ENCODE measurements at places on chromosomes 13 and 19. TPM values are rescaled to one million over a fixed set of nuclear protein-coding genes. Genes with fewer than 3 reads are reported as not detected.

Gene TNFSF11
- polyA plus RNA-seq, result not detected

Gene KLHL1
- polyA plus RNA-seq, result not detected

Gene ZNF548
- 22.0 TPM for polyA plus RNA-seq

Gene GJA3
- 0.06 TPM for polyA plus RNA-seq

Gene ZNF549
- polyA plus RNA-seq, result 6.1 TPM

Gene PRTN3
- not detected for polyA plus RNA-seq

Gene FGF21
- not detected for polyA plus RNA-seq

Gene RGL3
- not detected for polyA plus RNA-seq

- H3K4me1 ChIP-seq, result no peaks in the 10 kb centered on the region
- no peaks in the 10 kb centered on the region for H3K27me3 ChIP-seq
- DNase-seq, result no peak
- H3K36me3 ChIP-seq, result no peaks in the 10 kb centered on the region
These were observed 892.9 kb downstream of the EFNB2 start for GRCh38 chr13:105642511-105642958.

DNA sequence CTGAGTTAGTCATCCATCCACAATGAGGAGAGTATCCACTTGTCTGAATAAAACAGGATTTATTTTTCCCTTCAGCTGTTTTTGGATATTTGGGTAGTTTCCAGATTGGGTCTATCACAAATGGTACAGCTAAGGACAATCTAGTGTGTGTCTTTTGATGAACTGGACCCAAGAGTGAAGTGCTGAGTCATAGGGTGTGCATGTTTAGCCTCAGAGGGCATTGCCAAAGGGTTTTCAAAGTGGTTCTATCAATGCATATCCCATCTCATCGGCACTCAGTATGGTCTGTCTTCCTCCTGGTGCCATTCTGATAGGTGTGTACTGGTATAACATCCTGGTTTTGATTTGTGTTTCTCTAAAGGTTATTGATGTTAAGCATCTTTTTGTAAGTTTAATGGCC lies 62.3 kb downstream of the GSX1 start:
- no peak overlapping the region for H3K27ac ChIP-seq
- H3K36me3 ChIP-seq, result no peaks in the 10 kb centered on the region
- no peak for DNase-seq

DNA sequence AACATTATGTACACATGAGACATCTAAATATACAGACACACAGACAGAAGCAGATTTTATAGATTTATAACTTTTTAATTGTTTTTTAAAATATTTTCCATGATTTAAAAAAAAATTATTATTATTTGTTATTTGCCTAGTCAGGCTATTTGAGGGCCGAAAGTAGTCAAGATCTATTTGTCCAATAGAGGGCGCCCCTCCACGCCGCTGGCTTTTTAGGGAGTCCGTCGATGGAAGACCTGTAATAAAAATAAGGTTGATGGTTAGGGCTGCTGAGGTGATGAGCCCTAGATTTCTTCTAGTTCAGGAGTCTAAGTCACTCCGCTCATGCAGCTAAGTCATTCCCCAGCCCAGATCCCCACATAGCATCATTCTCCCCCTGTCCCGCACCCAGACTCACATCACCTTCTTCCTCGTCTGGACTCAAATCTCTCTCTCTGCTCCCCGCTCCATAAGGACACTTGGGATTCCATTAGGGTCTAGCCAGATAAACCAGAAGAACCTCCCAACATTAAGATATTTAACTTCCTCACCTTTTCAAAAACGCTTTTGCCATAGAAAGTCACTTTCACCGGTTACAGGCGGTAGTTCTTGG lies 33.9 kb upstream of the CEACAM21 start:
- H3K27me3 ChIP-seq, result no peaks in the 10 kb centered on the region
- no peaks in the 10 kb centered on the region for H3K36me3 ChIP-seq
- DNase-seq, result peak; percentile 57
- no peak overlapping the region for H3K4me3 ChIP-seq

GRCh38 chr13:102757006-102757405 lies 16.6 kb downstream of the TEX30 start:
- H3K4me1 ChIP-seq, result no peaks in the 10 kb centered on the region
- no peak for DNase-seq
- no peaks in the 10 kb centered on the region for H3K36me3 ChIP-seq
- H3K27me3 ChIP-seq, result no peaks in the 10 kb centered on the region
- no peak overlapping the region for H3K4me3 ChIP-seq

DNA sequence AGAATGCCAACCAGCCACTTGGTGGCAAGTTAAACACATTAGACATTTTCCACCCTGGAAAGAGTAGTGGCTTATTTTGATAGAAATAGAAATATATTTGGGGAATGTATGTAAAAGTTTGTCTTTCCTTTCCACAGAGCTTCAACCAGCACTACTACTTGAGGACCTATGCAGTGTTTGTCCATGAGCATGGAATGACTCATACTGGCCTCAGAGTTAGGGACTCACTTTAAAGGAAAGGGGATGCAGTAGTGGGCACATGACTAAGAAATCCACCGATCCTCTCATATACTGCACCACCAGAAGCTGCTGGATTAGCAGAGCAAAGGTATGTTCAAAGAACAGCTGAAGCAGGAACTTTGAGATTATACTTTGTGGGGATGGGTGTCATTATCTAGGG lies 62.6 kb downstream of the LACC1 start:
- DNase-seq, result no peak
- H3K36me3 ChIP-seq, result no peaks in the 10 kb centered on the region
- no peaks in the 10 kb centered on the region for H3K27me3 ChIP-seq
- H3K4me3 ChIP-seq, result no peak overlapping the region
- no peak overlapping the region for H3K27ac ChIP-seq
- H3K4me1 ChIP-seq, result no peaks in the 10 kb centered on the region

- H3K27ac ChIP-seq, result no peak overlapping the region
- no peak for DNase-seq
- H3K36me3 ChIP-seq, result peaks cover 2% of the 10 kb centered on the region
These were observed 1.1 kb downstream of the EML2 start for GRCh38 chr19:45637890-45638667.

GRCh38 chr13:54029226-54029625 lies 1000.6 kb downstream of the OLFM4 start:
- no peak overlapping the region for H3K4me3 ChIP-seq
- H3K27ac ChIP-seq, result no peak overlapping the region
- DNase-seq, result no peak
- no peaks in the 10 kb centered on the region for H3K27me3 ChIP-seq
- no peaks in the 10 kb centered on the region for H3K4me1 ChIP-seq

- DNase-seq, result peak; percentile 61
- no peaks in the 10 kb centered on the region for H3K27me3 ChIP-seq
- no peak overlapping the region for H3K27ac ChIP-seq
These were observed 34.9 kb upstream of the TPM4 start for GRCh38 chr19:16041299-16041990.

DNA sequence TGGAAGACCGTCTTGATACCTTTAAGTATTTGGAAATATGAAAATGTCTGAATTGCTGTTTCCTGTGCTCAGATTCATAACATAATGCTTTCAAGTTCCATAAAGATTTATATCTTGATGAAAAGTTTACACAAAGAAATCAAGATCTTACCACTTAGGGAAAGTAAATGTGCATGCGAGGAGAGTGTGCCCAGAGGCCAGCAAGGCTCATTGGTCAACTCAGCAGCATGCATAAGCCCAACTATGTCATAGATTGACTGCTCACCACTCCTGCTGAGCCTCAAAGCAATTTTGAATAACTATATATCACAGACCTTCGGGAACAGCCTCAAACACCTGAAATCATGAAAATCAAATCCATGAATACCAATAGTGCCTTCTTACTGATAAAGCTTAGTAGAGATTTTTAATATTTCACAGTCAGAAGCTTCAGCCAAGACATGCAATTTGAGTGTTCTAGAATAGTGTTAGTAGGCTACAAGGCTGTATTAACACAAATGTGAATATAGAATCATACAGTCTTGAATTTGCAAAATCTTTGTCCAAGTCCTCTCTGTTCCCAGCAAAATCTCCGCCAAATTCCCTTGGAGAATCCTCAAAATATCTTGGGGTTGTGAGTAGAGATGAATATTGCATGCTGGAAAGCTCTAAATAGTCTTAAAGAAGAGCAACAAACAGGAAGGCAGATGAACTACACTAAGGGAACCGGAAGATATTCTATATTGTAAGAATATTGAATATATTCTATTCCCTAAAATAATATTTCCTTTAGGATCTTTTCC lies 124.1 kb downstream of the DCLK1 start:
- H3K27me3 ChIP-seq, result no peaks in the 10 kb centered on the region
- no peak overlapping the region for H3K27ac ChIP-seq
- no peaks in the 10 kb centered on the region for H3K36me3 ChIP-seq
- no peaks in the 10 kb centered on the region for H3K4me1 ChIP-seq
- no peak for DNase-seq

DNA sequence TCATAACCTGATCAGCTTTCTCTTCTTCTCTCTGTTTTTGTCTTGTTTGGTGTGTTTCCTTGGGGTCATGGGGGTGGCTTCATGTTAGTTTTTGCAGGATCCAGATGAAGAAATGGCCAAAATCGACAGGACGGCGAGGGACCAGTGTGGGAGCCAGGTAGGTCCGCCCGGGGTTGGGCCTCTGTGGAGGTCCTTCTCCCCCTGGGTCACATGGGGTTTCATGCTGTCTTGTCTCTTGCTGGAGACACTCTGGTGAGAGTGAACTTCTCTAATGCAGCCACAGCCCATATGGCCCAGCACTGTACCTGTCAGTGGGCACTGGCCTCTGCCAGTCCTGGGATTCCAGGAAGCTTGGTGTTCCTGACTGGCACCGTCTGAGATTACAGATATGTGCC lies 1.1 kb downstream of the CCNE1 start:
- no peaks in the 10 kb centered on the region for H3K4me1 ChIP-seq
- H3K27me3 ChIP-seq, result no peaks in the 10 kb centered on the region
- no peak for DNase-seq
- no peak overlapping the region for H3K27ac ChIP-seq
- peak overlapping the region; percentile 30 for H3K4me3 ChIP-seq

DNA sequence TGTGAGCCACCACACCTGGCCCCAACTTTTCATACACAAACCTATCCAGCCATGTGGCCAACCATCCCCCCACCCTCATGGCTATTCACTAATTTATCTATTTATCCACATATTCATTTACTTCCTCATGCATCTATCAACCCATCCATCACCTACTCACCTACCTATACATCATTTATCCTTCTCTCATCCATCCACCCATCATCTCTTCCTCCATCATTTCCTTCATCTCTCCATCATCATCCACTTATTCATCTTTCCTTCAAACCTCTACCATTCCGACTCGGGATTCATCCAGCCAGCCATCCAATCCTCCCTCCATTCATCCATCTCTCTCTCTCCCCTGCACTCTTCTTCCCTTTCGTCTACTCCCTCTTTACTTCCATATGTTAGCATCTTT lies 54.6 kb downstream of the RYR1 start:
- H3K27me3 ChIP-seq, result no peaks in the 10 kb centered on the region
- no peak overlapping the region for H3K4me3 ChIP-seq
- DNase-seq, result no peak
- no peaks in the 10 kb centered on the region for H3K36me3 ChIP-seq
- no peaks in the 10 kb centered on the region for H3K4me1 ChIP-seq

- H3K36me3 ChIP-seq, result no peaks in the 10 kb centered on the region
- DNase-seq, result no peak
- no peaks in the 10 kb centered on the region for H3K27me3 ChIP-seq
- no peak overlapping the region for H3K27ac ChIP-seq
- no peaks in the 10 kb centered on the region for H3K4me1 ChIP-seq
These were observed 12.4 kb downstream of the CEBPG start for GRCh38 chr19:33385956-33386355.

DNA sequence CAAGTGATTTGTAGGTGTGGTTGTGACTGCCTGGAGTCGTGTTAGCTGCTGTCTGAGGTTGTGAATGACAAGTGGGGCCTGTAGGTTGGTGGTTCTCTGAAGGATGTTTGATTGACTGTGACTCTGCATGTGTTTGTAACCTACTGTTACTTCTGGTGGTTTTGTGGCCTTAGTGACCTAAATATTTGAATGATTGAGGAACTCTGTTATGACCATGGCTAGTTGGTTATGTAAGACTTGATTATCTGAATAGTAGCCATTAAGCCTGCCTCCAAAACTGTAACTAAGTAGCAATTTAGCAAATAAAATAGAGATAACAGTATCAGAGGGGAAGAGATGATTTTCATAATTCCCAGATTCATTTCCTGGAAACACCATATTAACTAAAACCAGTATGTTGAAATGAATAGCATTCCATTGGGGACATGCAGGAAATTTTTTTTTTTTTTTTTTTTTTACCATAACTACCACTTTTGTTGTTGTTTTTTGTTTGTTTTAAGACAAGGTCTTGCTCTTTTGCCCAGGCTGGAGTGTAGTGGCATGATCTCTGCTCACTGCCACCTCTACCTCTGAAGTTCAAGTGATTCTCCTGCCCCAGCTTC lies 865 bp downstream of the ZNF382 start:
- H3K36me3 ChIP-seq, result peaks cover 4% of the 10 kb centered on the region
- no peak for DNase-seq
- peak overlapping the region; percentile 95 for H3K4me3 ChIP-seq
- H3K4me1 ChIP-seq, result peaks cover 7% of the 10 kb centered on the region
- peak overlapping the region; percentile 84 for H3K27ac ChIP-seq

DNA sequence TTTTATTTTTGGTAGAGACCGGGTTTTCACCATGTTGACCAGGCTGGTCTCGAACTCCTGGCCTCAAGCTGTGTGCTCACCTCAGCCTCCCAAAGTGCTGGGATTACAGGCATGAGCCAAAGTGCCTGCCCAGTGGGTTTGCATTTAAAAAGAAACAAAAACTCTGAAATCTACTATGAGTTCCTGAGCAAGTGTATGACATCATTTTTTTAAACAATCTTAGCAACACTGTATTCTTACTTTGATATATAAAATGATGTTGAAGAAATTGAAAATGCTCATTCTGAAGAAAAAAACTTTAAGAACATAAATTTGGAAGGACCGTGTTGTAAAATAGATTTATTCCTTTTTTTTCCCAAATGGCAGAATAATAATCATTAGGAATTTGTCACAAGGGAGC lies 1199.7 kb downstream of the DIAPH3 start:
- no peak for DNase-seq
- no peak overlapping the region for H3K27ac ChIP-seq
- no peaks in the 10 kb centered on the region for H3K36me3 ChIP-seq
- H3K4me3 ChIP-seq, result no peak overlapping the region

DNA sequence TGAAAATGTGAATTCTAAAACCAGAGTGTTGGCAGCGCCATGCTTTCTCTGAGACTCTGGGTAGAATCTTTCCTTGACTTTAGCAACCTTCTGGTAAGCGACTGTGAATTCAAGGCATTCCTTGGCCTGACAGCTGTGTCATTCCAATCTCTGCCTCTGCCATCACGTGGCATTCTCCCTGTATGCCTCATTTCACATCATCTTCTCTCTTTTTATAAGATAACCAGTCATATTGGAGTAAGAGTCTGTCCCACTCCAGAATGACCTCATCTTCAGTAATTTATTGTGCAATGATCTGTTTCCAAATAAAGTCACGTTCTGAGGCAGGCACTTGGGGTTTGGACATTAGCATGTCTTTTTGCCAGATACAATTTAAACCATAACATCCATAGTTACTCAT lies 103.4 kb upstream of the POSTN start:
- no peak overlapping the region for H3K27ac ChIP-seq
- H3K4me3 ChIP-seq, result no peak overlapping the region
- H3K36me3 ChIP-seq, result no peaks in the 10 kb centered on the region
- no peak for DNase-seq
- H3K27me3 ChIP-seq, result no peaks in the 10 kb centered on the region
